ENCODE measurements at places on chromosomes 5 and 9.
A peak's percentile ranks its signal among the peaks of the same experiment; 100 is the strongest.

- H3K27me3 ChIP-seq = no peaks in the 10 kb centered on the region
- no peak for DNase-seq
- H3K4me1 ChIP-seq = peaks cover 6% of the 10 kb centered on the region
- no peaks in the 10 kb centered on the region for H3K36me3 ChIP-seq
- H3K4me3 ChIP-seq = no peak overlapping the region
Observed at GRCh38 chr5:56012281-56012963, 17.7 kb upstream of the IL6ST start.

DNA sequence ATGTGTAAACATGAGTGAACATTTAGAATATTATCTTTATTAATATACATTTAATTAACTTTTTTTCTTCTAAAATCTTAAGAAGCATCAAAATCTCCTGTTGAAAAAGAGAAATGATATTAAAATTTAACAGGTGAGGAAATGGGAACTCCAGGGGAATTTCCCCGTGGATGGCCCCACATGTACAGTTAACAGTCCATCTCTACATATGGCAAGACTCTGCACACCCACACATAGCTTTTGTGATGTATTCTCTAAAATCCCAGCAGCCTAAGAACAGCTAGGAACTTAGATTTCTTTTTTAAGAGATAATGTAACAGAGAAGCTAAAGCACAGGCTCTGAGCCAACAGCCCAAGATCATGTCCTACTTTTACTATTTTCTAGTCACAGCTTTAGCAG, 556.3 kb upstream of the RGMB start:
- no peaks in the 10 kb centered on the region for H3K36me3 ChIP-seq
- no peak for DNase-seq
- H3K27ac ChIP-seq = no peak overlapping the region
- H3K27me3 ChIP-seq = no peaks in the 10 kb centered on the region
- no peak overlapping the region for H3K4me3 ChIP-seq
- H3K4me1 ChIP-seq = no peaks in the 10 kb centered on the region

DNA sequence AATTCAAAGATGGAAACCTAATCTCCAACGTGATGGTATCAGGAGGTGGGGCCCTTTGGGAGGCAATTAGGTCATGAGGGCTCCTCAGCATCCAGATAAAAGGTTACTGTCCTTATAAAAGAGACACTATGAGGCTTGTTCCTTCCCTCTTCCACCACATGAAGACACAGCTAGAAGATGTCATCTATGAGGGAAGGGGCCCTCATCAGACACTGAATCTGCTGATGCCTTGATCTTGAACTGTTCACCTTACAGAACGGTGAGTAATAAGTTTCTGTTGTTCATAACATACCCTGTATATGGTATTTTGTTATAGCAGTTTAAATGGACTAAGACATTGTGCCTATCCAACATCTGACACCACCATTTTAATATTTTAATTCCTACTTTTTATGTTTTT, 19.7 kb upstream of the CCNH start:
- H3K36me3 ChIP-seq = no peaks in the 10 kb centered on the region
- H3K27ac ChIP-seq = no peak overlapping the region
- no peak overlapping the region for H3K4me3 ChIP-seq
- no peak for DNase-seq
- no peaks in the 10 kb centered on the region for H3K4me1 ChIP-seq
- no peaks in the 10 kb centered on the region for H3K27me3 ChIP-seq

DNA sequence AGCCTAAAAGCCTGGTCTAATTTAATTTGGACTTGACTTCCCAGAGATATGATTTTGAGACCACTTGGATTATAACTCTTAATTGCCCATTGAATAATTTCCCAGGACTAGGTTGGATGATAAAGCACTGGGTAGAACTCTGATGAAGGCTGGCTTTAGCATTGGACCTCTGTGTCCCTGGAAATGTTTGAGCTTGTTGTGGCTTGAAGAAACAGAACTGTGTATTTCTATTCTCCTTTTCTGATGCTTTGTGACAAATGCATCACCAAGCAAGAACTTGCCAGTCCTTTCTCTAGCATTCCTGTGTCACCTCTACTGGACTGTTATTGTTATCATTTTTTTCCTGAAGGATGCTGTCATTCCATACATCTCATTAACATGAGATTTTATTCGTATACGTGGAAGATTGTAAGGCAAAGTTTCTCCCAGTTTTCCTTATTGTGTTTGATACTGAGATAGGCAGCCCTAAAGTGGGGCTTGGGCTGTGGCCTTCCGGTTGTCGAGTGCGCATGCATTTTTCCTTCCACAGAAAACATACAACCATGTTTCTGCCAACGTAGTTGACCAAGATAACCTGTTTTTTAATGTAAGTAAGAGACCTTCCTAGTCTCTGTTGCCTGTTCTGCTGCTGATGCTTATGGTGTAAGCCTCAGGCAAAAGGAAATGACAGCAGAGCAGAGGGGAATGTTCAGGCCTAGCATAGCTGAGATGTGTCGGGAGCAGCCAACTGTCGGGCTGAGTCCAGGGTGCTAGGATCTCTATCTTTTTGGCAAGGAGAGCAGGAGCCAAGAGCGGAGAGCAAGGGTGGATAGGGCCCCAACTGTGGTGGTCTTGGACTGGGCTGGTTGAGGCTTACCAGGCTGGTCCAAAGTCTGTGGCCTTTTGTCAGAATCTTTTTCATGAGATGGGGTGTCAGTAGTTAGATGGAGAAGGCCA, 2.3 kb downstream of the NTRK2 start:
- H3K27ac ChIP-seq = peak overlapping the region; percentile 91
- H3K36me3 ChIP-seq = no peaks in the 10 kb centered on the region
- no peak for DNase-seq
- H3K27me3 ChIP-seq = no peaks in the 10 kb centered on the region

- peak; percentile 46 for DNase-seq
- peaks cover 18% of the 10 kb centered on the region for H3K27me3 ChIP-seq
- no peaks in the 10 kb centered on the region for H3K36me3 ChIP-seq
- no peak overlapping the region for H3K27ac ChIP-seq
Observed at GRCh38 chr5:133844836-133845235, 123.6 kb downstream of the C5orf15 start.

DNA sequence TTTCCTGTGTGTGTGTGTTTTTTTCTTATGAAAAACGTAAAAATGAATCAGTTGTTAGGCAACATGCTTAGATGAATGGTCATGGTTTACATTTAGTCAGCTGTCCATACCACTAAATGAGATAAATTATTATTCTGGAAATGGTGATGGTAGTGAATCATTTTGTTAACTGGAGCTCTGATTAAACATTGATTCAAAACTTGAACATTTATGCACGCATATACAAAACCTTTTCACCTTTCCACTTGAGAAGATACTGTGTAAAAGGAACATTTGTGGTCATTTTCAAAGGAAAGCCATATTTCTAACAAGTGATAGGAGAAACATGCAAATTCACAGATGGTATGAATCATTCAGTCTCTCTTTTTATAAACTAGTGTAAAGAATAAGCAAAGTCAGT, 162.0 kb downstream of the SLC25A46 start:
- H3K36me3 ChIP-seq = no peaks in the 10 kb centered on the region
- H3K4me3 ChIP-seq = no peak overlapping the region
- DNase-seq = no peak

GRCh38 chr5:115419846-115420585, 123.6 kb upstream of the CCDC112 start:
- DNase-seq = no peak
- H3K4me3 ChIP-seq = no peak overlapping the region
- H3K4me1 ChIP-seq = peaks cover 39% of the 10 kb centered on the region
- H3K27me3 ChIP-seq = no peaks in the 10 kb centered on the region
- no peaks in the 10 kb centered on the region for H3K36me3 ChIP-seq

GRCh38 chr5:16913187-16914107, 22.6 kb downstream of the MYO10 start:
- DNase-seq = no peak
- H3K4me3 ChIP-seq = no peak overlapping the region
- no peaks in the 10 kb centered on the region for H3K27me3 ChIP-seq
- H3K27ac ChIP-seq = no peak overlapping the region
